CD4-positive, alpha-beta T cell (primary cell): ENCODE measurements at places on chromosomes 6 and 20. TPM values are rescaled to one million over a fixed set of nuclear protein-coding genes. Genes with fewer than 3 reads are reported as not detected.
A peak's percentile ranks its signal among the peaks of the same experiment; 100 is the strongest.

- no peaks in the 10 kb centered on the region for H3K36me3 ChIP-seq
- no peaks in the 10 kb centered on the region for H3K27me3 ChIP-seq
- no peaks in the 10 kb centered on the region for H3K4me1 ChIP-seq
- H3K4me3 ChIP-seq, result no peak overlapping the region
Measured at GRCh38 chr6:98777762-98778161, 56.6 kb upstream of the POU3F2 start.

DNA sequence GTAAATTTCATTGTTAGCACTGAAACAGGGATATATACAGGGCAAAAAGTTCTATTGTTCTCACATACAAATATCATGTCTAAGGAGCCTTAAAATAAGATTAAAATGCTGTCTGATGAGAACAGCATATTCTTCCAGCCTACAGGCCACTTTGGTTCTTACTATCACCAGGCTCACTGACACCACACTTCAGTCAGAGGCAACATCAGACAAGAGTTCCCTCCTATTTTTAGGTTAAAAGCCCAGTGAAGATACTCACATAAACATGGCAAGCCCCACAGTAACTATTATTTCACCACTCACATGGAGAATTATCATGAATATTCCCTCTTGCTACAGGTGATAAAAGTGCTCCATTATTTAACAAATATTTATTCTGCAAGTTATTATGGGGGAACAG lies 175.8 kb downstream of the ISM1 start:
- DNase-seq, result no peak
- H3K4me3 ChIP-seq, result no peak overlapping the region
- no peak overlapping the region for H3K27ac ChIP-seq
- H3K36me3 ChIP-seq, result no peaks in the 10 kb centered on the region

- no peaks in the 10 kb centered on the region for H3K36me3 ChIP-seq
- no peaks in the 10 kb centered on the region for H3K27me3 ChIP-seq
- DNase-seq, result no peak
- H3K4me3 ChIP-seq, result no peak overlapping the region
Measured at GRCh38 chr6:34202329-34203201, 34.1 kb upstream of the HMGA1 start.

DNA sequence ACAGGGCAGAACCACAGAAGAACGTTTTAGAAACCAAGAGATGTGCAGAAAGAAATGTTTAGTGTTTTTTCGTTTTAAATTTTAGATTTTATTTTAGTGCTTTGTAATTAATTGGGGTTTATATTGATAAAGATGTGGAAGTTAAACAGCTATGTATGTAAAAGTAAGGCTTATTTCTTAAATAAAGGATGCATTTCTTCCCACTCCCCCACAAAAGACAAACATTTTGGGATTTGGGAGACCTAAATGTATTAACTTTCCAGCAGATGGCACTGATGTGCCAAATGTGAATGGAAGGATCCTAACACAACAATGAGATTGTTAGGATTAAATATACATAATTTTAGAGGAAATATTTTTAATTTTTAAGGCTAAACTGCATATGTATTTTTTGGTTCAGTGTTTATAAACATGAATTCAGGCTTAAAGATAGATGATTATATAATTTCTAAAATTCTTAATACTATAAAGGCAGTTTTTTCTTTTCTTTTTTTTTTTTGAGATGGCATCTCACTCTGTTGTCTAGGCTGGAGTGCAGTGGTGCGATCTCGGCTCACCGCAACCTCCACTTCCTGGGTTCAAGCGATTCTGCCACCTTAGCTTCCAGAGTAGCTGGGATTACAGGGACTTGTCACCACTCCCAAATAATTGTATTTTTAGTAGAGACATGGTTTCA lies 12.0 kb downstream of the PFDN4 start:
- no peak overlapping the region for H3K4me3 ChIP-seq
- peaks cover 13% of the 10 kb centered on the region for H3K4me1 ChIP-seq
- H3K36me3 ChIP-seq, result peaks cover 22% of the 10 kb centered on the region
- no peak overlapping the region for H3K27ac ChIP-seq
- DNase-seq, result no peak

DNA sequence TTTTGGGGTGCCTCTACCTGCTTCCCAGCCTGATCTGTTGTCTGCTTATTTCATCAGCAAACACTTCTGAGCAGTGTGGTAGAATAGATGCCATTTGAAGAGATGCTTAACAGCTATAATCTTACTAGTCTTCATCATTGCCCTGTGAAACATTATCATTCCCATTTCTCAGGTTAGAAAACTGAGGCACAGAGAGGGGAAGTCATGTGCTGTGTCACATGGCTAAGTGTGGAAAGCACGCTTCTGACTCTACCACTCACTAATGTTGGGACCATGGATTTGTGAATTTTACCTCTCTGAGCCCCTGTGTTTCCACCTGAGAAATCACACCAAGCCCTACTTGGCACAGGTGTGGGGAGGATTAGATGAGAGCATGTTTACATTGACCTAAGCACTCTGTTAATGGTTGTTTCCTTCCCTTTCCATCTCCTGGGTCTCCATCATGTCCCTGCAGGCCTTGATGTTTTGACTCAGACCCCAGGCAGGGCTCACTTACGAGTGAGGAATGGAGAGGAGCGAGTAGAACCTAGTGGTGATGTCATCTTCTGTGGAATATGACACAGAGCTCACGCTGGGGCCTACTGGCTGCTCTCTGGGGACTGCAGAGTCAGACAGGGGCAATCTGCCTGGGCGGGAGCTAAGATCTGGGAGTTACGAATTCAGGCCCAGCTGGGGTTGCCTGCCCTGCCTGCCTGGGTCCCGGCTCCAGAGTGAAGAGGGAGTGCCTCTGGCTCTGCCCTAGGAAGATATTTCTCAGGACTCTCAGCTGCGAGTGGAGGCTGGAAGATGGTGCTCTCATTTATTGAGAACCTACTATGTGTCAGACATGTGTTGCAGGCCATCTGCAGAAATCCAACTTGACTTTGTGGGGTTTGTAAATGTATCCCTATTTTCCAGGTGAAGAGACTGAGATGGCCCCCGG lies 64.3 kb downstream of the CDH22 start:
- H3K4me1 ChIP-seq, result peaks cover 4% of the 10 kb centered on the region
- no peaks in the 10 kb centered on the region for H3K36me3 ChIP-seq
- H3K27ac ChIP-seq, result no peak overlapping the region
- H3K4me3 ChIP-seq, result no peak overlapping the region

GRCh38 chr20:906703-907270 lies 9.3 kb downstream of the ANGPT4 start:
- H3K4me1 ChIP-seq, result peaks cover 7% of the 10 kb centered on the region
- no peak overlapping the region for H3K27ac ChIP-seq
- no peaks in the 10 kb centered on the region for H3K36me3 ChIP-seq
- no peak overlapping the region for H3K4me3 ChIP-seq

- no peaks in the 10 kb centered on the region for H3K4me1 ChIP-seq
- no peaks in the 10 kb centered on the region for H3K36me3 ChIP-seq
- H3K27me3 ChIP-seq, result no peaks in the 10 kb centered on the region
- DNase-seq, result no peak
- no peak overlapping the region for H3K4me3 ChIP-seq
- no peak overlapping the region for H3K27ac ChIP-seq
Measured at GRCh38 chr6:22081709-22082108, 215.1 kb downstream of the PRL start.

DNA sequence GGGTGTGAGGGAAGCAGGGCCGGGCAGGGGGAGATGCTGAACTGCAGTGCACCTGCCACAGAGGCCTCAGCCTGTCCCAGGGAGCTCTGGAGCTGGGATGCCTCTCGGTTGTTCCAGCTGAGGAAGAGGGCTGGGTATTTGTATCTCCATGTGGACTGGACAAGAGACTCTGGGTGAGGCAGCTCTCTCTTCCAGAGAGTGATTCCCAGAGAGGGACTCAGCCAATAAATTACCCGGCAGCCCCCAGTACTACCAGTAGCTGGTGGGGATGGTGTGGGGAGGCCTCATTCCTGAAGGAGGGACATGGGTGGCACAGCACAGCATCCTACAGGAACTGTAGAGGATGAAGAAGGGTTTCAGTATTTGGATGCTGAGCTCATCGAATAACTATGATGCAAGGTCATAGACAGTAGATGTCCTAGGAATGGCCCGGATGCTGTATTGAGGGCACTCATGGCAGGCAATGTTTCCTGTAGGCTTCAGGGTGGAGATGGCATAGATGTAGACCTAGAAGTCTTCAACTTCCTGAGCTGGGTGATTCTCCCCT lies 1.4 kb downstream of the FGD2 start:
- H3K27me3 ChIP-seq, result no peaks in the 10 kb centered on the region
- no peaks in the 10 kb centered on the region for H3K36me3 ChIP-seq
- H3K4me3 ChIP-seq, result peak overlapping the region; percentile 49
- H3K4me1 ChIP-seq, result peaks cover 25% of the 10 kb centered on the region

- DNase-seq, result no peak
- peaks cover 46% of the 10 kb centered on the region for H3K4me1 ChIP-seq
- no peak overlapping the region for H3K4me3 ChIP-seq
- H3K27ac ChIP-seq, result peak overlapping the region; percentile 29
- H3K36me3 ChIP-seq, result peaks cover 79% of the 10 kb centered on the region
Measured at GRCh38 chr6:30727920-30728553, 7.9 kb downstream of the TUBB start.

DNA sequence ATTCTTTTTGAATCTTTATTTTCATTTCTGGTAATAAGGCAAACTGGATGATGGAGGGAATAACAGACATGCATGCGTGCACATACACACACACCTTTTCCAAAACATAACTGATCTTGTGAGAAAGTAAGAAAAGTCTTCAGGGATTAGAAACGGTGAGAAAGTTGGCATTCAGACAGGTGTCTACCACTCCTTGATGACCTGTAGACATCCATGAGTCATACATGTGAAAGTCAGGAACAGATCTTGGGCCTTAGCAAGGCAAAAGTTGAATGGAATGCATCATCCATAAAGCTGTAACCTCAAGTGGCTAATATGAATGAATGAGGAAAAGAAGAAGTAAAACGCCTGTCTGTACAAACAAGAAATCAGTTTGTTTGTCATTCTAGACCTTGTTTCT lies 97.3 kb downstream of the GRIK2 start:
- H3K27ac ChIP-seq, result no peak overlapping the region
- no peak for DNase-seq
- no peak overlapping the region for H3K4me3 ChIP-seq
- no peaks in the 10 kb centered on the region for H3K4me1 ChIP-seq
- no peaks in the 10 kb centered on the region for H3K36me3 ChIP-seq
- no peaks in the 10 kb centered on the region for H3K27me3 ChIP-seq

GRCh38 chr6:133645966-133646740 lies 242.8 kb upstream of the TCF21 start:
- DNase-seq, result no peak
- no peaks in the 10 kb centered on the region for H3K27me3 ChIP-seq
- no peaks in the 10 kb centered on the region for H3K36me3 ChIP-seq
- H3K4me3 ChIP-seq, result no peak overlapping the region
- no peaks in the 10 kb centered on the region for H3K4me1 ChIP-seq

GRCh38 chr6:45586216-45587171 lies 208.8 kb upstream of the SUPT3H start:
- no peaks in the 10 kb centered on the region for H3K27me3 ChIP-seq
- peaks cover 59% of the 10 kb centered on the region for H3K4me1 ChIP-seq
- no peaks in the 10 kb centered on the region for H3K36me3 ChIP-seq
- DNase-seq, result peak; percentile 49

The OLIG3 gene
- total RNA-seq, result not detected

The CAPN11 gene
- total RNA-seq, result 1.5 TPM

The LPIN3 gene
- total RNA-seq, result 1.9 TPM

The PROKR2 gene
- total RNA-seq, result not detected

The LKAAEAR1 gene
- total RNA-seq, result 0.39 TPM
